ENCODE measurements at places on chromosomes 12 and 14. TPM values are rescaled to one million over a fixed set of nuclear protein-coding genes. Genes with fewer than 3 reads are reported as not detected.

DNA sequence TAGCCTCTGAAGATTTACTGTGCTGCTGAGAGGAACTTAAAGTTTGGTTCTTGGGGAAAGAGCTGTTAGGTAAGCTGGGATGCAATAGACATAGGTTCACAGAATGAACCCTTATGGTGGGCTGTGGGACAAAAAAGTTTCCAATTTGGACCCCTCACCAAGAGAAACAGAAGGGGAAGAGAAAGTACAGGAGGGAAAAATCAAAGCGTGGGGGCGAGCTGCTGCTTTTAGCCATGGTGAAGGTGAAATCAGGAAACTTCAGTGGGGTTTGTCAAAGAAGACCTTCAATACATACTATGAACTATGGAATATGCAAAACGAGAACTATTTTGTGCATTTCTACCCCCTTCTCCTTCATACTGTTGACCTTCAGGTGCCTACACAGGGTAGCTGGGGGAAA lies 10.6 kb upstream of the NINJ2 start:
- no peak overlapping the region for H3K4me3 ChIP-seq
- no peaks in the 10 kb centered on the region for H3K4me1 ChIP-seq
- no peak overlapping the region for H3K27ac ChIP-seq

DNA sequence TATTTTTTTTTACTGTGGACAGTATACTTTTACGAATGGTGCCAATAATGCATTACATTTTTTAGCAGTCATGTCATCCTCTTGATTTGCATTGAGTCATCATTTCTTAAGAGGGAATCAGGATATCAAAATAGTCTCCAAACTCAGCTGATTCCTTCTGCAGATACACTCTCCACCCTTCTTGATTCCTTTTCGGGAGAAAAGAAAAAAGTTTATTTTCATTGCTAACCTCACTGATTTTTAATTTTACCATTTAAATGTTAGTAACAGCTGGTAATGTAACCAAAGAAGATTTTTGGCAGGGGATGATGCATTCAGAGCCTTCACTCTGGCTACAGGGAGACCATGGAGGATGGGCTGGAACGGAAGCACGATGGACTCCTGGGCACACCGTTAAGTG lies 47.5 kb downstream of the MRPL42 start:
- H3K27ac ChIP-seq = no peak overlapping the region
- no peaks in the 10 kb centered on the region for H3K4me1 ChIP-seq
- no peak for DNase-seq
- H3K27me3 ChIP-seq = no peaks in the 10 kb centered on the region
- no peaks in the 10 kb centered on the region for H3K36me3 ChIP-seq

DNA sequence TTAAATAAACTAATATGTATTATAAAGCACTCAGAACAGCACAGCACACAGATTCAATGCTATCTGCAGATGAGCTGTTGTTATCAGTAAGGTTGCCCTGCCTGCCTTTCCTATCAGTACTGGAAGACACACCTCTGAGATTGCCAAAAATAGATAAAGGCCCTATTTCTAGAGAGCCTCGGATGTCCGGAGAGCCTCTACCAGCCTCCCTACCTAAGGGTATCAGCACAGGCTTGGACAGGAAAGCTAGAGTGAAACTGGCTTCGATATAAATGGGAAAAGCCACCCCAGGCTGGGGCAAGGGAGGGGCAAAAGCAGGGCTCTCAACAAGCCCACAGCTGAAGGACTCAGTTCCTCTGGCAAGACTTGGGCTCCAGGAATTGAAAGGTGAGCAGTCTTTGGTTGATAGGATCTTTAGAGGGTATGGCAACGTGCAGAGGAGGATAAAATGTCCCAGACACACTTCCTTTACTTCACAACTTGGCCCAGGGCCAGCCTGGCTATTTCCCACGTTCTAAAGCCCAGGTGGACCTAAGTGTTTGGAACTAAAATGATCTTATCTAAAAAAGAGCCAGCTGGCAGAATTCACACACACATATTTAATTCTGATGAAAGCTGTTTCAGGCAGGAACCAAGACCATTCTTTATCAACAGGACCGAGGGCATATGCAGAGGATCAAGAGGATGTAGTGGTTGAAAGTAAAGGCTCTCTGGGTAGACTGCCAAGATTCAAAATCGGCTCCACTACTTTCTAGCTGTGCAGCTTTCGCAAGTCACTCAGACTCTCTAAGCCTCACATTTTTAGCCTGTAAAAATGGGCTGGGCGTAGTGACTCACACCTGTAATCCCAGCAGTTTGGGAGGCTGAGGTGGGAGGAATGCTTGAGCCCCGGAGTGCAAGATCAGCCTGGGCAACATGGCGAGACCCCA lies 37.8 kb upstream of the ITPR2 start:
- H3K27me3 ChIP-seq = no peaks in the 10 kb centered on the region
- H3K4me3 ChIP-seq = no peak overlapping the region
- DNase-seq = no peak
- no peaks in the 10 kb centered on the region for H3K4me1 ChIP-seq
- no peaks in the 10 kb centered on the region for H3K36me3 ChIP-seq
- peak overlapping the region; percentile 25 for H3K27ac ChIP-seq

- H3K4me3 ChIP-seq = no peak overlapping the region
- DNase-seq = no peak
- no peaks in the 10 kb centered on the region for H3K36me3 ChIP-seq
Measured at GRCh38 chr12:71719647-71720370, 33.9 kb downstream of the TMEM19 start.

GRCh38 chr12:52029685-52030084 lies 21.6 kb upstream of the NR4A1 start:
- no peak for DNase-seq
- H3K36me3 ChIP-seq = no peaks in the 10 kb centered on the region
- peak overlapping the region; percentile 86 for H3K27ac ChIP-seq
- peaks cover 69% of the 10 kb centered on the region for H3K4me1 ChIP-seq

DNA sequence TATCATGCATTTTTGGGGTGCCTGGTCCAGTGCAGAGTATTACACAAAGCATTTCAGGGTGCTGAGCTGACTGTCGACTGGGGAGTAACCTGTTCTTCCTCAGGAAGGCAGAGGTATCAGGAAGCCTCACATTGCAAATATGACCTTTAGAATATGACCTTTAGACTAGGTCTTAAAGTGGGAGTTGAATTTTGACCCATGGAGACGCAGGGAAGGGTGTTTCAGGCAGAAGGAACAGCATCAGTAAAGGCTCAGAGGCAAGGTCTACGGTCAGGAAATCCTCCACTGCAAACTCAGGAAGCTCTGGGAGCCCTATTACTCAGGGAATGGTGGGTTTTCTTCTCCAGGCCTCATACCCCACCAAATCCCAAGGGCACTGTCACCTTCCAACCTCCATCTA lies 11.3 kb downstream of the HNF1A start:
- H3K27ac ChIP-seq = no peak overlapping the region
- no peaks in the 10 kb centered on the region for H3K27me3 ChIP-seq
- no peak overlapping the region for H3K4me3 ChIP-seq
- H3K4me1 ChIP-seq = no peaks in the 10 kb centered on the region
- DNase-seq = no peak

The SALL2 gene
- total RNA-seq = 1.1 TPM

The RNASE7 gene
- not detected for total RNA-seq

DNA sequence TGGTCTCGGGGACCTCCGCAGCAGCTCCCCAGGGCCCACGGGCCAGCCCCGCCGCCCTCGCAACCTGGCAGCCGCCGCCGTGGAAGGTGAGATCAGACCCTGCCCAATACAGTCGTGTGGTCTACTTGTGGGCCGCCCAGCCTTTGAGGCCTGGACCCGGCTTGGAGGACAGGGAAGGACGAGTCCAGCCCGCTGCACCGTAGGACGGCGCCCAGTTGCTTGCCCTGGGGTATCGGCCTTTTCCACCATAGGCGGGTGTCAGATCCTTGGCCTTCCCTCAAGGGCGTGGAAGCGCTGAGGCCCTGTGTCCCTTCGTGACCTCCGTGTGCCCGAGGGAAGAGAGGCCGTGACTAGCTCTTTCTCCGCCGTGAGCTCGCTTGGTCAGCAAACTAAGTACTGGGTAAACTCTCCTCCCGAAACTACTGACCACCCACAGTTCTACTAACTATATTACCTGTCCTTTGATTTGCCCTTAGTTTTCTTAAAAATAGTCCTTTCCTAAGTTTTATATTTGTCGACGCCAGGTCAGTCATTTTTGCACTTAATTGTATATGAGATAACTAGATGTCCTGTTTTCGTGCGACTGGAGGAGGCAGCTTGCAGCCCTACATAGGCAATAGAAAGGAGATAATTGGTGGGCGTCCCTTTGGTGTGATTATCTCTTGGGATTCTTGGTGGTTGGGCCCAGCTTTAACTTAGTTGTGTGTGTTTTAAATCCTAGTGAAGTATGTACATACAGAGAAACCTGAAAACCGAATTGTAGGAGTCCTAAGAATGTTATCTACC lies 757 bp downstream of the SLC25A3 start:
- peak overlapping the region; percentile 89 for H3K4me3 ChIP-seq
- no peaks in the 10 kb centered on the region for H3K36me3 ChIP-seq
- H3K4me1 ChIP-seq = peaks cover 32% of the 10 kb centered on the region
- H3K27ac ChIP-seq = peak overlapping the region; percentile 98
- no peaks in the 10 kb centered on the region for H3K27me3 ChIP-seq

The KCNA5 gene
- 0.82 TPM for total RNA-seq

DNA sequence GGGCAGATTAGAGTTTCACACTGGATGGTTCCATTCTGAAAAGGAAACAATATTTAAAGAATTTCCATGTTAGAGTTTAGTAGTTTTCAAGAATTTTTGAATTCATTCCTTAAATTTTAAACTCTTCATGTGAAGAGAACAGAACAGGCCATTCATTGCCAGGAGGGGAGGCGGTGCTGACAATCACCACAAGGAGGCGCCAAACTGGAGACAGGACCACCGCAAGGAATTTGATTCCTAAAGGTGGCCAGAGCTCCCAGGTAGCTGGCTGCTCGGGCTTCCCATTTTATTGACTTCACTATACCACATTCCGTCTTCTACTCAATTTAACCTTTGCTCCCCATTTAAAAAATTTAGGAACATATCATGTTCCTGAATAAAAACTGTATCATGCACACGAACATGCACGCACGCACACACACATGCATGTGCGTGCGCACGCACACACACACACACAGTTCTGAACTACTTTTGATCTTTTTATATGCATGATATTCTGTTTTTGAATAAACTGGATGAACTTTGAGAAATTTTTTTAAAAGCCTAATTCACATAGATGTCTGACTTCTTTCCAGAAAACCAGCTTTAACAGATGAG lies 101.2 kb downstream of the NELL2 start:
- no peak overlapping the region for H3K4me3 ChIP-seq
- no peaks in the 10 kb centered on the region for H3K36me3 ChIP-seq
- no peak for DNase-seq
- H3K27ac ChIP-seq = no peak overlapping the region

DNA sequence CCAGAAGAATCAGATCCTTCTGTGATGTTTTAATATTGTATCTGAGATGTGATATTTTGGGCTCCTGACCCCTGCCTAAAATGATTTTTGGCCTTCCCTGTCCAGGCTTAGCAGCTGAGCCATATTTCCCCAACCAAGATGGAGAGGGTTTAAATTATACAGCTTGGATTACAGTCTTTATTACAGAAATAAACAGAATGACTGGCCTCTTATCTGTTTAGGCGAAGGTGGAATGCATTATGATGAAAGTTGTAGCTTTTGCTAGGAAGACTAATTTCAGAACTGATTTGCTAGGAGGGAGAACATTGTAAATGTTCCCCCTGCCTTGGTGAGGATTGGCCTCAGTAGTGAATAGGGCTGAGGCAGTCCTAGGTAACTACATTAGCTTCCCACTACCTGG lies 23.3 kb downstream of the BMAL2 start:
- no peak overlapping the region for H3K27ac ChIP-seq
- H3K4me3 ChIP-seq = no peak overlapping the region
- H3K27me3 ChIP-seq = no peaks in the 10 kb centered on the region
- no peaks in the 10 kb centered on the region for H3K4me1 ChIP-seq
- DNase-seq = no peak

The A2M gene
- total RNA-seq = 77.1 TPM

DNA sequence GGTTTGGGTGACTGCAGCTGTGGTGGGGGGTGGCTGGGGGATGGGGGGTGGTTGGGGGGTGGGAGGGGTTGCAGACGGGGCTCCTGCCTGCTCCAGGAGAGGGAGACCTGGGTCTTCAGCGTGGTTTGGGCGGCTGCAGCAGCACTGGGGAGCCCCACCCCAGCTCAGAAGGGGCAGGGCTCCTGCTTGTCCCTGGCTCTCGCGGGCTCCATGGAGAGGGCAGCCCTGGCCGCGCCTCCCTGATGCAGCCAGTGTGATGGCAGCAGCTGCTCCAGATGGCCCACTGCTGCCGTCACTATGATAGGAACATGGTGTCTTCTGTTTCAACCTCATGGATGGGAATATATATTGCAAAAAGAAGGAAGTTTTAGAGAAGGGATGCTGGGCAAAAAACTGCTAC lies 22.9 kb downstream of the TRHDE start:
- no peaks in the 10 kb centered on the region for H3K36me3 ChIP-seq
- no peak for DNase-seq
- no peaks in the 10 kb centered on the region for H3K4me1 ChIP-seq

DNA sequence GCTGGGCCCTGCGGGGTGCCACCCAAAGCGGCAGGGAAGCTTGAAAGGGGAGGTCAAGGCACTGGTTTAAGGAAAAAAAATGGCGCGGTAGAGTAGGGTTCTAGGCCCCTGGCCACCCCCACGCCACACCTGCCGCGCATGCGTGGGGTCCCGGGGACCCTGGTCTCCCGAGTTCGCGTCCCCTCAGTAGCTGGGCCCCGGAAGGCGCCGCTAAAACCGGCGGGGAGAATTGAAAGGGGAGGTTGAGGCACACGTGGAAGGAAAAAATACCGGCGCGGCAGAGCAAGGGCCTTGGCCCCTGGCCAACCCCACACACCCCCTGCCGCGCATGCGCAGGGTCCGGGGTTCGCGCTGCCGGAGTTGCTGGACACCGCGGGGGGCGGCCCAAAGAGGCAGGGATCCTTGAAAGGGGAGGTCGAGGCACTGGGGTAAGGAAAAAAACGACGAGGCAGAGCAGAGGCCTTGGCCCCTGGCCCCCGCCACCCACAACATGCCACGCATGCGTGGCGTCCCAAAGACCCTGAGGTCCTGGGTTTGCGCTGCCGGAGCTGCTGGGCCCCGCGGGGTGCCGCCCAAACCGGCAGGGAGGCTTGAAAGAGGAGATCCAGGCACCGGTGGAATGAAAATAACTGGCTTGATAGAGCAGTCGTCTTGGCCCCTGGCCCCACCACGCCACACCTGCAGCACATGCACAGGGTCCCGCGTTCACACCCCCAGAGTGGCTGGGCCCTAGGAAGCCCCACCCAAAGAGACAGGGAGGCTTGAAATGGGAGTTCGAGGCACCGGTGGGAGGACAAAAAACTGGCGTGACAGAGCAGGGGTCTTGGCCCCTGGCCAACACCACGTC lies 314.5 kb downstream of the ALG10 start:
- no peaks in the 10 kb centered on the region for H3K27me3 ChIP-seq
- H3K4me3 ChIP-seq = no peak overlapping the region
- DNase-seq = no peak
- H3K4me1 ChIP-seq = no peaks in the 10 kb centered on the region

The FLVCR2 gene
- 5.1 TPM for total RNA-seq

The FAM186B gene
- total RNA-seq = 0.31 TPM

- peaks cover 7% of the 10 kb centered on the region for H3K4me1 ChIP-seq
- no peaks in the 10 kb centered on the region for H3K36me3 ChIP-seq
- peak overlapping the region; percentile 41 for H3K4me3 ChIP-seq
- H3K27ac ChIP-seq = no peak overlapping the region
- DNase-seq = no peak
Measured at GRCh38 chr12:106581543-106582248, 1.1 kb upstream of the RFX4 start.
